ENCODE measurements at places on chromosomes 1 and 21.

DNA sequence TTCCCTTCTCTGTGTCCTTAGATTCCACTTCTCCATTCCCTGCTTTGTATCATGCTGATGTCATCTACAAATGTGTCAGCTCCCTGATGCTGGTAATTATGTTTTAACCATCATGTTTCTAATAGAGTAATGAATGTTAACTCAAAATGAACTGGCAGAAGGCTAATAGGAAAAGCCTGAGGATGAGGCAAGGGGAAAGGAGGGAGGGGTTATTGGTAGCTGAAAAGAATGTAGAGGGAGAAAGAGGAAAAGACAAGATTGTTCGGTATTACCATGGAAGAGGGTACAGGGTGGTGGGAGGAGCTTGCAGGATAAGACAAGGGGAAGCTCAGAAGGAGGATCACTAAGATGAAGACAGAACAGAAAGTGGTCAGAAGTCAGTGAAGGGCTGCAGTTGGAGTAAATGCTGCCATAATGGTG, 150.9 kb downstream of the ZC3H11B start:
- no peak for DNase-seq

DNA sequence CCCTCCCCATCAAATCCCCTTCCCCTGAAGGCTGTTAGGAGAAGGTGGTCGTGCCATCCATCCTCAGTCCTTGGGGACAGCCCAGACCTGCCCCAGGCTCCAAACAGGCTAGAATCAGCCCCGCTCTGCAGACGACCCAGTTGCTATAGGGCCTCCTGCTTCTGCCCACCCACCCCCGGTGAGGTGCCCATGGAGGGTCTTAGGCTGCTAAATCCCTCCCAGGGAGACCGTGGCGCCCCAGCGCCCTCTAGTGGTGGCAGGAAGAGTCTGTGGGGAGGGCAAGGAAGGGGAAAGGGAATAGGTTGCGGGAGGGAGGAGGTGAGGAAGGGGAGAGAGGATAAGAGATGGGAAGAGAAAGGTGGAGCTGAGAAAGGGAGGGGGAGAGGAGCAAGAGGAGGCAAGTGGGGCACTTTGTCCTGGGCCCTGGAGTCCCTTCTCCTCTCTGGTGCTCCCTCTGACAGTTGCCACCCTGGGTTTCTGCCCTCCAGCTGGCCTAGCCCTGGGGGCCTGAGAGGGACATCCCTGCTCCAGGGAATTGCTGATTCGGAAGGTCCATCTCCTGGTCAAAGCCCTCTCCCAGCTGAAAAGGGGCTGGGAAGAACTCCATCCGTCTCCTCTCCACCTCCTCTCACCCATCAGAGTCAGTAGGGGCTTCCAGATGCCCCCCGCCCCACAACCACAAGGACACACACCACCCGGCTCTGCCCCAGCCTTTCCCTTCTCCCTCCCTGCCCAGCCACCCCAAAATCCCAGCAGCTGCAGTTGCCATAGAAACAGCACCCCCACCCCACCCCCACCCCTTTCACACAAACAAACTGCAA, 55.4 kb downstream of the CAMK2N1 start:
- DNase-seq, result peak; percentile 29

GRCh38 chr1:227120826-227121225, 180.7 kb downstream of the COQ8A start:
- DNase-seq, result peak; percentile 67

DNA sequence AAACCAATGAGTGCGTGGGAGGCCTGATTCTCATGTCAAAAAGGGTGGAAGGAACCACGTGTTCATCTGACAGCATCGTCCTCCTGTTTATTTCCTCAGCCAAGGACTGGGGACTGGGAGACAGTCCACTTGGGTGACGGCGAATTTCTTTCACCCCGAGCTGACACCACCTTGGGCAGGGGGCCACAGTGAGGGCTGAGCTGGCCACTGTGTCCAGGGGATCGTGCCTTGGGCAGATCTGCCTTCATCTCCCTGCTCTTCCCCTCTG, 122.1 kb downstream of the SIM2 start:
- no peak for DNase-seq

GRCh38 chr1:36420836-36421317, 23.2 kb upstream of the LSM10 start:
- peak; percentile 72 for DNase-seq

DNA sequence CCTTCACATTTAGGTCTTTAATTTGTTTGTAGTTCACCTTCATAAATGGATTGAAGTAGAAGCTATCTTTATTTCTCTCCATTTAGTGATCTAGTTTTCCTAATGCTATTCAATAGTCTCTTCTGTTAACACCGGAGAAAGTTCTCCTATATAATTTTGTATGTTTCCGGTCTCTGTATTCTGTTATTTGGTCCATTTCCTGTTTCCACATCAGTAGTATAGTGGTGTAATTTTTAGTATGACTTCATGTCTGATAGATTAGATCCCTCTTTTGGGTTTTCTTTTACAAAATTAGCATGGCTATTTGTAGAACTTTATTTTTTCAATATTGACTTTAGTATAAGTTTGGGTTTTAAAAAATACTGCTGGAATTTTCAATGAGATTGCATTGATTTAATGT, 41.6 kb upstream of the PKP1 start:
- DNase-seq, result no peak

DNA sequence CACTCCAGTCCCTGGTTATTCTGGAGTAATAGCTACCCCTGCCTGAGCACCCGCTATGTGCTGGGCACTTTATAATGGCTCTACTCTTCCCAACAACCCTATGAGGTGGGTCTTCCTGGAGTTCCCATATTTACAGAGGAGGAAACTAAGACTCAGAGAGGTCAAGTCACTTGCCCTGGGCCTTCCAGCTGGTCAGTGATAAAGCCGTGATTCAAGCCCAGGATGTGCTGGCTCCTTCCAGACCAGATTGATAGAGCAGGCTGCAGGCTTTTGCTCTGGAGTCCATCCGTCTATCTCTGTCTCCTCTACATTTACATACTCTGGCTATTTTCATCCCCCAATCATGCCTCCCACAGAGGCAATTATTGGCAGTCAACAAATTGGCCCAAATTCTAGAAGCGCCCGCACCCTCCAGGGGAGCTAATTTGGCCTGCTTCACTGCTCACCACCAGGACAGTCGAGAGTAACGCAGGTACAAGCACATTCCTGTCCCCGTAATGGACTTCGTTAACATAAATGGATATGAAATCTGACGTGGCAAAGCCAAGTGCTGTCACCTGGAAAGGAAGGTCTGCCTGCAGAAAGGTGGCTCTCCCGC, 39.8 kb upstream of the SELENON start:
- DNase-seq, result no peak

GRCh38 chr1:30905916-30906620, 2.5 kb downstream of the SDC3 start:
- no peak for DNase-seq

GRCh38 chr1:21813542-21813941, 1.5 kb downstream of the LDLRAD2 start:
- DNase-seq, result no peak

GRCh38 chr1:154183046-154183915, 8.6 kb downstream of the TPM3 start:
- DNase-seq, result peak; percentile 94

Measured in NCI-H1436 (cell line).